ENCODE measurements at places on chromosomes 2 and 18.
A peak's percentile ranks its signal among the peaks of the same experiment; 100 is the strongest.

- DNase-seq: peak; percentile 26
Measured at GRCh38 chr2:156456616-156457015, 20.4 kb downstream of the GPD2 start.

DNA sequence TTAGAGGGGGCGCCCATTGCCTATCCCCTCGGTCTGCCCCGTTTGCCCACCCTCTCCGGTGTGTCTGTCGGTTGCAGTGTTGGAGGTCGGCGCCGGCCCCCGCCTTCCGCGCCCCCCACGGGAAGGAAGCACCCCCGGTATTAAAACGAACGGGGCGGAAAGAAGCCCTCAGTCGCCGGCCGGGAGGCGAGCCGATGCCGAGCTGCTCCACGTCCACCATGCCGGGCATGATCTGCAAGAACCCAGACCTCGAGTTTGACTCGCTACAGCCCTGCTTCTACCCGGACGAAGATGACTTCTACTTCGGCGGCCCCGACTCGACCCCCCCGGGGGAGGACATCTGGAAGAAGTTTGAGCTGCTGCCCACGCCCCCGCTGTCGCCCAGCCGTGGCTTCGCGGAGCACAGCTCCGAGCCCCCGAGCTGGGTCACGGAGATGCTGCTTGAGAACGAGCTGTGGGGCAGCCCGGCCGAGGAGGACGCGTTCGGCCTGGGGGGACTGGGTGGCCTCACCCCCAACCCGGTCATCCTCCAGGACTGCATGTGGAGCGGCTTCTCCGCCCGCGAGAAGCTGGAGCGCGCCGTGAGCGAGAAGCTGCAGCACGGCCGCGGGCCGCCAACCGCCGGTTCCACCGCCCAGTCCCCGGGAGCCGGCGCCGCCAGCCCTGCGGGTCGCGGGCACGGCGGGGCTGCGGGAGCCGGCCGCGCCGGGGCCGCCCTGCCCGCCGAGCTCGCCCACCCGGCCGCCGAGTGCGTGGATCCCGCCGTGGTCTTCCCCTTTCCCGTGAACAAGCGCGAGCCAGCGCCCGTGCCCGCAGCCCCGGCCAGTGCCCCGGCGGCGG, 1.7 kb downstream of the MYCN start:
- peak; percentile 60 for DNase-seq

DNA sequence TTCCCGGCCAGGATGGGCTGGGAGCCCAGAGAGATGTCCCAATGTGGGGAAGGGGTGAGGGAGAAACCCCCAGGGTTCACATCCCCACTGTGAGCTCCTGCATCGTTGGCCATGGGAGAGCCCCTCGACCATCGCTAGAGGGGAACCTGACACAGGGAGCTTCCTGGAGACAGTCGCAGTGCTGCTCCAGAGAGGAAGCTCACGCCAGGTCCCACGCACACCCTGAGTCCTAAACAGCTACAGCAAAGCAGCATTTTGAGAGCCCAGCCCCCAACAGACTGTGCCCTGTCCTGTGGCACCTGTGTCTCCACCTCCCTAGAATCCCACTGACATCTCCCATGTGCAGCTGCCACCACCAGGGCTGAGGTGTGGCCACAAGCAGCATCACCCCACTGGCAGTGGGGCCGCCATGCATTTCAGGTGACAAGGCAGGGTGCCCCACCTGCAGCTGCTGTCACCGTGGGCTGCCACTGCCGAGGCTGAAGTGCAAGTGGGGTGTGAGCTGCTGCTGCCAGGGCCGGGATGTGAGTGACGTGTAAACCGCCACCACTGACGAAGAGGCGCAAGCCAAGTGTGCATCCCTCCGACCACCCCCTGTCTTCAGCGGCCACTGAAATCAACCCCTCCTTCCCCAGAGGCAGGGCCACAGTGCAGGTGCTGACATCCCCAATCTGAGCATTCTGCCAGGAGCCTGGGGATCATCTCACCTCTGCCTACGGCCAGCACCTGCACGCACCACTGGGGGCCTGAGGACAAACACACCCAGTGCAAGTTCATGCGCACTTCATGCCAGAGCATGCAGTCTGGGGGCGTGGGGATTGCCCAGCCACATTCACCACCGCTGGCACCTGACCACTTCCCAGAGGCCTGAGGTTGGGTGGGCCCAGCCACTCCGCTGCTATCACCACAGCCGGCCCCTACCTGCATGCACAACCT, 467.7 kb upstream of the SALL3 start:
- DNase-seq: no peak

- no peak for DNase-seq
Measured at GRCh38 chr2:109623297-109623696, 9.1 kb downstream of the SOWAHC start.

GRCh38 chr2:168169097-168169745, 78.2 kb downstream of the STK39 start:
- no peak for DNase-seq

DNA sequence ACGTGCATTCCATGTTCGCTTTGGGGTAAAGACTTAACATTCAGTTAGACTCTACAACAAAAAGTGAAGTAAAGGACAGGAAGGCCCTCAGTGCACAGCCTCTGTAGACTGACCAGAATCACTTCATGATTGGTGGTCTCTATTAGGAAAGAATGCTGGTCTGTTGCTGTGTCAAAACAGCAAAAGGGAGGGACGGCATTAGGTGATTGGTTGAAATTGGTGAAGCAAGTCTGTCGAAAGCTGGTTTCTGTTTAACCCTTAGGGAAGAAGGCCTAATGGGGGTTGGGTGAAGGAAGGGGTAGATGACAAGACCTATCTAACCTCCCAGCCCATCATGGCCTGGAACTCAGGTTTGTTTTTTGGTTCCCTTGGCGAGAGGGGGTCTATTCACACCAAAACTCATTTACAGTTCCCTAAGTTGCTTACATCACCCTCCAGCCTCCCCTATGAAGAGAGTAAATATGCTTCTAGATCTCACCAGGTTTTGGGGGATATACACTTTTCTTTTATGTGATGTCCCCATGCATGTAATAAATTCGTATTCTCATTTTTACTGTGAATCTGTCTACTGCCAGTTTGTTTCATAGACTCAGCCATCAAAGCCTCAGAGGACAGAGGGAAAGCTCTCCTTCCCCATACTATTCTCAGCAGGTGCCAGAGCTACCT, 65.6 kb downstream of the TMEM17 start:
- DNase-seq: no peak

- no peak for DNase-seq
Measured at GRCh38 chr18:10563886-10564285, 38.1 kb downstream of the NAPG start.

- DNase-seq: peak; percentile 81
Measured at GRCh38 chr2:37324536-37324785, 172 bp downstream of the PRKD3 start.

- DNase-seq: no peak
Measured at GRCh38 chr2:207960911-207961310, 64.4 kb downstream of the PLEKHM3 start.

- DNase-seq: no peak
Measured at GRCh38 chr2:73004889-73005596, 66.5 kb downstream of the SFXN5 start.

DNA sequence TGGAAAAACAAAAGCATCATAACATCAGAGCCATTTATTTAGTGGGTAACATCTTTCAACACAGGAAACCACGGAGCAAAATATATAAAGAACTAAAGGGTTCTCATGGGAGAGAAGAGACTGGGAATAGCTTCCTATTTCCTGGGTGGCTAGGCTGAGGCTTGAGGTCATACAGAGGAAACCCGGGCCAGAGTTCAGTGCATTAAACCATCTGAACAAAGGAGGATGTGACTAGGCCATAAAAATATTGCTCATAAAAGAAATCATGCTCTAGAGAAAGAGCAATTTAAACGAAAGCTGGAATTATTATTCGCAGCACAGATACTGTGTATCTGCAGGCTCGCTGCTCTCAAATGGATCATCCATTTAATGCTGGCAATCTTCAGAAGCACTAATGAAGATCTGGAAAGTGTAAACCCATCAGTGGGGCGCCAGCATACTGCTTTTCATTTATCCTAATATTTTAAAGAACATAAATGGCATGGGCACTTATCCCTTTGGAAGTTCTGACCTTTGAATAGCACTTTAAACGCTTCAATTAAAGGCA, 83.3 kb downstream of the GALNT14 start:
- DNase-seq: no peak

DNA sequence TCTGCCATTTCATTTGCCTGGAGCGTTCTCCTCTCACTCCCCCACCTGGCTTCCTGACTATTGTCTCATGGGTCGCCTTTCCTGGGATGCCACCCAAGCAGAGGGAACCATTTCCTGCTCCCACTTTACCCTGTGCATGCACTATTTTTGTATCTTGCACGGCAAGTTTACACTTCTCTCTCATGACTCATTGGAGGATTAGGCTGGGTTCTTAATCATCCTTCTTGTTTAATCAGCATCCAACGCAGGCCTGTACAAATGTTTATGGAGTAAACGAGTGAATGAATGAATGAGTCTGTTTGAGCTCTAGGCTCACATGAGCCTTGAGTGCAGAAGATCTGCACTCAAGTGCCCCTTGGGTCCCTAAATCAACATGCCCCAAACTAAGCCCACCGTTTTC, 3.8 kb upstream of the ARHGAP25 start:
- DNase-seq: peak; percentile 91

GRCh38 chr2:37020887-37021796, 54.8 kb upstream of the STRN start:
- no peak for DNase-seq

- no peak for DNase-seq
Measured at GRCh38 chr18:5874336-5874735, 21.0 kb downstream of the TMEM200C start.

GRCh38 chr2:38835015-38835601, 40.6 kb downstream of the DHX57 start:
- DNase-seq: peak; percentile 53

- peak; percentile 68 for DNase-seq
Measured at GRCh38 chr2:28821295-28821958, 10.8 kb downstream of the SPDYA start.

DNA sequence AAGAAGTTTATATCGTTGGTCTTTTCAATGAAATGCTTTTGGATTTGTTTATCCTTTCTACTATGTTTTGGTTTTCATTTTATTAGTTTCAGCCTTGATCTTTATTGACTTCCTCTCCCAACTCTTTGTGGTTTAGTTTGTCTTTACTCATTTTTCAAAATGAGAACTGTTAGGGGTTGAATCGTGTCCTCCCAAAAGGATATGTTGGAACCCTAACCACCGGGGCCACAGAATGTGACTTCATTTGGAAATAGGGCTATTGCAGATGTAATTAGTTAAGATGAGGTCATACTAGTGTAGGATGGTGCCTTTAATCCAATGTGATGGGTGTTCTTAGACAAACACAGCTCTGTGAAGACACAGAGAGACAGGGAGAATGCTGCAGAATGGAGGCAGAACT, 60.4 kb upstream of the IL1R2 start:
- DNase-seq: no peak

GRCh38 chr2:208594642-208595385, 188.2 kb downstream of the PTH2R start:
- DNase-seq: no peak
